Vagina (tissue), 2 donors: ENCODE measurements at places on chromosomes 4 and X.

DNA sequence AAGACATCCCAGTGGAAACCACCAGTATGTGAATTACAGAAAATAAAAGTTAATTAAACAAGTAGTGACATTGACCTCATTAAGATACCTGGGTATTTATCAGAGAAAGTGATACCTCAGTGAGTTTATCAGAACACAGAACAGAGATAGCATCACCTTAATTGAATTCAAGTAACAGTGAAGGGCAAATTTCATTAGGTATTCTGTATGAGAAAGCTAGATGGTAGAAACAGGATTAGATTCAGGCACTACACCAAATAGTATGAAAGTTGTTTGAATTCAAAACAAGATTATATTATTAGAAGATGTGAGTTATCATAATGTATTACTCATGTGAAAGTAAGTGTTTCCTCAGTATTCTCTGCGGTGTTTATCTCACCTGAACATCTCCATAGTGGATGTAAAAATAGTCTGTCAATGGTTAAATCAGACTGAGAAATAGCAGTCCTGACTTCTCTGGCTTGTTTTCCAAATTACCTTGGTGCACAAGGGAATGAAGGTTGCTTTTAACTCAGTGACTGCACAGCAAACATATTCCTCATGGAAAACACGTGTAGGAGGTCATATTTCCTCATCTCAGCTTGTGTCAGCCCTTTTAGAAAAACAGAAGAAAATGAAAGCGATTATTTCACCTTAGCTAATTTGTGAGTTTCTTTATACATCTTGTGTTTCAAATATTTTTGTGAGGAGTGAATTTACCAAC lies 79.9 kb upstream of the PCDH18 start:
- DNase-seq, result no peak

DNA sequence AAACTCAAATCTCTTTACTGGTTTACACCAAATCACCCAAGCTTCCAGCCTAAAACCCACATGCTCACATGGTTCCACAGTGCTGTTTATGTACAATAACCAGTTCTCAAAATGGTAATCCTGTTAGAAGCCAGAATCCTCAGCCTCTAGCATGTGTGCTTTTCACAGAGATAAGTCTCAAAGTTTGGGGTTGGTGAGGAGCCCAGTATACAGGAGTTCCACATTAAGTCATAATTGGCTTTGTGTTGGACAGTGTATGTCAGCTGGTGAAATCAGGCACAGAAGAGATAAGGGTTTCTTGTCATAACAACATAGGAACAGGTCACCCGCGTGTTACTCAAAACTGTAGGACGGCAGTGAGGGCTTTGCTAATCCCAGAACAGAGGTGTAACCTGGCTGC lies at the start of gene TRIML1:
TRIML1 (plus strand) TSS at position 301 of the 400 bp plus-strand sequence. CDS start 118 bp downstream, outside the sequence.
- no peak for DNase-seq

- DNase-seq, result no peak
Measured at GRCh38 chr4:185638548-185639301, 103.4 kb upstream of the PDLIM3 start.

- DNase-seq, result no peak
Measured at GRCh38 chr4:107835406-107835805, 10.7 kb downstream of the SGMS2 start.

DNA sequence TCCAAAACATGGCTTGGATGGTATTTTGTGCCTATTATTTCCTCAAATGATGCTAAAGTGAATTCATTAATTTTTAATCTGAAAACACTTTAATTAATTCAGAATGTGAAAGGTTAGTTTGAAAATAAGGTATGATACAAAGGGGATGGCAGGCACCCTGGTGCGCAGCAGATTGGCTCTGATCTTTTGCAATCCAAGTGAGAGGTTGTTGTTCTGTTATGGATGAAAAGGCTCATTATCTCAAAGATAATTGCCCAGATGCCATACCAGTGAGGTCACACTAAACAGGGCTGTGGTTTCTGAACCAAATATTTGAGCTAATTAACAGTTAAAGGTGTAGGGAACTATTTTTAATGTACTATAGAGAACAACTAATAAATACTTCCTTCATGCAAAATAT lies 504.9 kb downstream of the RAPGEF2 start:
- DNase-seq, result no peak

- DNase-seq, result no peak
Measured at GRCh38 chr4:141047228-141047884, 85.9 kb downstream of the RNF150 start.

DNA sequence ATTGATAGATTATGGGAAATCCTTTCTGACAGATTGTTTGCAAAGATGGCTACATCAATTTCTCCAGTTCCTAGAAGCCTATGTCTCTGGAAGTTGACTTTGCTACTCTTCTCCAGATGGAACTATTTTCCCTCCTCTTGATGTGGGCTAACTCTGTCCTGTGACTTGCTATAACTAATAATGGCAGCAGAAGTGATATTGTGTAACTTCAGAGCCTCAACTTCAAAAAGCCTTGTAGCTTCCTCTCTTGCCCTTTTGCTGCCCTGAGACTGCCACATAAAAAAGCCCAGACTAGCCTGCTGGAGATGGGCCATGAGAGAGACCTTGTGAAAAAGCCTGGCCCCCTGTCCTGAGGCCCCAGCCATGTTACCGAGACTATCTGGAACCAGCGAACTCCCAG lies 210.7 kb upstream of the SLC7A11 start:
- no peak for DNase-seq

GRCh38 chrX:48992341-48992740 lies 9.7 kb downstream of the GRIPAP1 start:
- DNase-seq, result no peak

DNA sequence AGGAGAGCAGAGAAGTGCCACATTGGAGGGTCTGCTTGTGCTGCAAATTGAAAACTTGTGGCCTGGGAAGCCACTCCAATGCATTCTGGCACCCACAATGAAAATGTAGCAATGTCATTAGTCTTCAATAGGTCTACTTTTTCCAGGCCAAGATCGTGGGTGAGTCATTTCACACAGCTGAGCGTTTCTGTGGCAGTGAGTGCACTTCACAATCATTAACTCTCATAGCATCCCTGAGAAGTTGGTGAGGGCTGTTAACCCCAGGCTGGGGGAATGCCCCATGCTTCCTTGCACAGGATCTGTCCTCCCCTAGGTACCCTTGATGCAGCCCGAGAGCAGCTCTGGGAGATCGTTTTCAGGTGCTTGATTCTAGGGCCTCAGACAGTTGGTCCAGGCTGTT lies 196.8 kb upstream of the ATP6AP2 start:
- DNase-seq, result no peak

DNA sequence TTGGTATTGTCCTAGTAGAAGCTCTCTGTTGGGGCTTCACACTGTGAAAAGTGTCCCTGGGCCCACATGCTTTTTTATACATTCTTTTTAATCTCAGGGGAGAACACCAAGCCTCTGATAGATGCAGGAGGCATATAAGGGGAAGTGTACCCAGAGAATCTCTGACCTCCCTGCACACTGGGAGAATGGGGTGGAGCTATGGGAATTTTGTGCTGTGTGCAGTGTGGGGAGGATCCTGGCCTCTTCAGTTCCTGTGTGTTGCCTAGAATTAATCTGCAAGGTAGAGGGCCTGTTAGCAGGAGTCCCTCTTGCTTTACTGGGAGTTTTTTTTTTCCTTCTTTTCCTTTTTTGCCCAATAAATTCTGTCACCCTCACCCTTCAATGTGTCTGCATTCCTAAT lies 49.2 kb upstream of the SPIN4 start:
- DNase-seq, result no peak

- no peak for DNase-seq
Measured at GRCh38 chr4:31741326-31741725, 1021.2 kb downstream of the PCDH7 start.

DNA sequence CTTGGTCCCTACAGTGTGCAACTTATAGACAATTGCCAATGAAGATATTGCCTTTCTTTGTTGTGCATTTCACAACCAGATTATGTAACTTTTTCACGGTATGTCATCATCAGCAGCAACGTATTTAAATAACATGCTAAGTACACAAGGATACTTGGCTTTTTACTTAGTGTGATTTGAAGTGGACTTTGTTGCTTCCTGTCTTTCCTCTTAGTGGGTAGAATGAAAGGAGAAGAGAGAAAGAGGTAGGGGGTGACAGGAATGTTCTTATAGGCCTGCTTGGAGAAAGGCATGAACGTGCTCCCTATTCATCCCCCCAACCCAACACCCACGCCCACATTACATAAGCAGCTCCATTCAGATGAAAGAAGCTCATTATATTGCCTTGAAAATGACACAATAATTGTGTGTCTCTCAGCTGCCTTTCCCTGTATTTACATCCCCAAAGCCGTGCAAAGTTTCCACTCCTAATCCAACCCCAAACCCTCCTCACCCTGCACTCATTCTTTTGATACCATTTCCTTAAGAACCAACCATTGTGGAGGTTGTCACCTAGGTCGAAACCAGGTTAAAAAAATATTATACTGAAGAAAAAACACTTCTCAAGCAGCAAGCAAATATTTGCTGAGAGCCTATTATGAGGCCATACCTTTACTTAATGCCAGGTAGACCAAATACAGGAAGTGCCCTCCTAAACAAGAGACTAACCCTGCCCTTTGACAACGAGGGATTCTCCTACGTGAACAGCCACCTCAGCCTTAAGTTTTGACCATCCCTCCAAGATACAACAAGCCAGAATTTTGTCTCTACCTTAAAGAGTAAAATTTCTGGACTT lies 25.2 kb upstream of the GK start:
- no peak for DNase-seq

DNA sequence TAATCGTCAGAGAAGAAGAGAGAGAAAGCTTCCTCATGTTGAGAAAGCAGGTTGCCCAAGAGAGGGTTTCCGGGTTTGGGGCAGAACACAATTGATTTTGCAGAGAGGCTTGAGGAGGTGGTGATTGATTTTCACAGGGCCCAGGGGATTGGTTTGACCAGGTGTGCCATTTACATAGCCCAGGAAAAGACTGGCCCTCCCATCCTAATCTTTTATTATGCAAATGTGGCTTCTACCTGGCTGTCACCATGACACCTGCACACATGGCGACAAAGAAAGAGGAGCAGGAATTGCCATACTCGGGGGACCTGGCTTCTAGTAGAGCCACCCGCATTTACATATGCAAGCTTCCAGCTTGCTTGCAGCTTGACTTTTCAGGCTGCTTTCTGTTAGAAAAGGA lies 405.3 kb downstream of the PPP4R3C start:
- DNase-seq, result no peak

GRCh38 chr4:127162741-127163140 lies 470.0 kb upstream of the INTU start:
- no peak for DNase-seq

DNA sequence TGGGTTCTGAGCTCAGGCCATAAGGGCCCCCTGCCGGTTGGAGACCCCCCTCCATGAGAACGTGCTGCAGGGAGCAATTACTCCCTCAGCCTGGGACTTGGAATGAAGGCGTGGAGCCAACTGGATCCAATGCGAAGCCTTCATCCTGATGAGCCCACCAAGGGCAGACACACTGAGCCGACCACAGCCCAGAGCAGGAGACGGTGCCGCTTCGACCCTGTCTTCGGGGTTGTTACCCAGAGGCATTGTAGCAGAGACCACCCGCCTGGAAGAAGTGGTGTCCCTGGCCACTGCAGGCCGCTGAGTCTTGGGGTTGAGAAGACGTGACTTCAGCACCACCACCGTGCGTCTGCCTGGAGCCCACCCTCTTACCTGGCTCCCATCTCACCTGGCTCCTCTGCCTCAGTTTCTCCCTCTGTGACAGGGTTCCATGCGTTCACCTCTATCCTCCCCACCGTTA lies 7.0 kb upstream of the NKX1-1 start:
- peak; percentile 90 for DNase-seq

- no peak for DNase-seq
Measured at GRCh38 chrX:11764602-11765067, 6.6 kb downstream of the MSL3 start.

GRCh38 chr4:99252746-99253145 lies 33.7 kb upstream of the ADH6 start:
- DNase-seq, result no peak

GRCh38 chrX:68916891-68917290 lies 88.1 kb downstream of the EFNB1 start:
- DNase-seq, result no peak

- DNase-seq, result no peak
Measured at GRCh38 chr4:11866391-11866790, 437.7 kb upstream of the HS3ST1 start.

GRCh38 chr4:185761352-185762235 lies 50.4 kb downstream of the SORBS2 start:
- DNase-seq, result peak; percentile 6

- no peak for DNase-seq
Measured at GRCh38 chr4:15774020-15774420, 4.1 kb upstream of the CD38 start.

- no peak for DNase-seq
Measured at GRCh38 chrX:31591355-31591754, 519.5 kb upstream of the FTHL17 start.

DNA sequence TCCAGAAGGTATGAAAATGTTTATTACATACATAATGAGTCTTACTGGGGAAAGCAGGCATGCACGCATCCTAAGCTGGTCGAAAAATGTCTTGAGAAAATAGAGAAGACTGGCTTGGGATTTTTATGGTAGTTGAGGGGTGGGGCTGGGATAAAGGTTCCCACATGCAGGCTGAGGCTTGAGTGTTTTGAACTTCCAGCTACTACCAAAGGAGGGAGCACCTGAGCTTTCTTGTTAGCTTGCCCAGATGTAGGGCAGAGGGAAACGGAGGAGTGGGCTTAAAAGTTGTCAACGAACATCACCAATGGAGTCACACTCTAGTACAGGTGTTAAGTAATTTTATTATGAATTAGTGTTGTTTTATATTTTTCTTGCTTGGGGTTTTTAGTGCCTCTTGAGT lies 39.6 kb upstream of the SRPX start:
- no peak for DNase-seq

- no peak for DNase-seq
Measured at GRCh38 chr4:75229806-75230570, 284.2 kb downstream of the RCHY1 start.

GRCh38 chr4:32219306-32220075 lies 1499.3 kb downstream of the PCDH7 start:
- DNase-seq, result no peak
